ENCODE measurements at places on chromosomes 11 and 22.

DNA sequence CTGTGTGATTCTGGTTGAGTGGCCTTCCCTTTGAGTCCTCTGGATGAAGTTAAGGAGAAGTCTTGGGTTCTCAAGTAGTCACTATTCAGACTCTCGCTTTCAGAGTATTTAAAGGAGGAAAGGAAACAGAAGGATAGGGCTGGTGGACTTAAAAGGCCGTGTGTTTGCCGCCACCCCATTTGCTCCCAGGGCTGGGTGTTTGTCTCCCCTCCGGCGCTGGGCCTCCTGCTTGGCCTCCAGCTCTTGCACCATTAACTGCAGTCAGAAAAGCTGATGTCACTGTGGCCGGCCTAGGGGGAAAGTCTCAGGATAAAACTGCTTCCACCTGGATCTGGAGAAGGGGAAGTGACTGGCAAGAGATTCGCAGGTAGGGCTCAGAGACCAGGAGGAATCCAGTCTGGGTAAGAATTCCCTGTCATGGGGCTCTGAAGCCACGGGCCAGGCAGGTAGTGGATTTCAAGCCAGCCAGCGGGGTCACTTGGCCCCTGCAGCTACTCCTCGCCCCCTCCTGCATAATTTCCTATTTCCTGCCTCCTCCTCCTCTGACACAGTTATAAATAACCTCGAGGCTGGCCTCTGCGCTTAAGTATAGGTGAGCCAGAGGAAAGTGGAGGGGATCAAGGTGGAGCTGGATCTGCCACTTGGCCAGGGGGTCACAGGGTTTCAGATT lies 17.1 kb downstream of the TIMP3 start:
- DNase-seq, result no peak

DNA sequence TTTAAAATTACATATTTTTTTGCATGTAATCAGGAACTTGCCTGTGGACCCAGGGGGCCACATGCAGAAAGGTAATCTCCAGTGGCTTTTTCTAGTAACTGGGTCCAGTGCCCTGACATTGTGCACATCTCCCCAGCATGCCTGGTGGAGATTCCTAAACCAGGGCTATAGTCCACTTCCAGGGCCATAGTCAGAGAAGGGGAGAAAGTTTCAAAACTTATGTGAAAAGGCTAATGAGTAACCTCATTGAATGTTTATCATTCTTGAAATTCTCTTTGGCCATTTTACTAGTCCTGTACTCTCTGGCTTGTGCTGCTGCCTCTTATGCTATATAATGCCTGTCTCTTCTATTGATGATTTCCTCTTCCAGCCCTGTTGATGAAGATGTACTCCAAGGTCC lies 47.8 kb downstream of the BARX2 start:
- no peak for DNase-seq

DNA sequence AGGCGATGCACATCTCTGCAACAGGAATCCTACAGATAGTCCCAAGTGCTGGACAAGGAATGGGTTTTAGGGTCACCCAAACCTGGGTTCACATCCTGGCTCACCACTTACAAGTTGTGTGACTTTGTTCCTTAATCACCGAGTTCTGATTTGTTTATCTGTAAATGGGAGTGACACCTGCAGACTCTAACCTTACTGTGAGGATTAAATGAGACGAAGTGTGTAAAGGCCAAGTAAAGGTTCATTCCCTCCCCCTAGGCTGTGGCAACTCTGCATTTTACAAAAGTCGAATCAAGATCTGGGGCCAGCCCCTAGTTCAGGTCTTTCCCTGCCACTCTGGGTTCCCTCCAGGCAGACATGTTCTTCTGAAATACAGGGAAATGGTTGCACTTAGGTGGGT lies 34.9 kb downstream of the SERPINH1 start:
- no peak for DNase-seq

DNA sequence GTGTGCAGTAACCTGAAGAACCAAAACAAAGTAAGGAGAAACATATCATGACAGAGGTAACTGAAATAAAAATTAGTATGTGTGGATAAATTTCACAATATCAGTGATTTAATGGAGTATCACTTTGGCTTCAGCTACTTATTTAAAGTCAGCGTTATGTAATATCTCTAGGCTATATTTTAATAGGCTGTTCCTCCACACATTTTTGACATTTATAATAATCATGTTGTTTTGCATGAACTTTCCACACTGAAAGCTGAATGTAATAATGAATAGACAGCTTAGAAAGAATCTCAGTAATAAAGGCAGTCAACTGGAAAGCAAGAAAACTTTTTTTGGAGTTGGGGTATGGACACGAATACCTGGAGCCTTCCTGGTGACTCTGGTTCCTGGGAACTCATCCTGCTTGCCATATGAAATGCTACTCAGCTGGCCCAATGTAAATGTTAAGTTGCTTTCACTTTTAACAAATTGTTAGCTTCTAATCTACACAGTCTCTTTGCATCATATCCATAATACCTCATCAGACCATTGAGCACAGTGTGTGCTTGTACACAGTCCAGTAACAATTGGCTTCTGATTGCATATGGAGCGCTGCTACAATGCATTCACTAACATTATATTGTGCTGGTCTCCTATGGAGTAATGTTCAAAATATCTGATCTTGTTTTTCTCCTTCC lies 257.7 kb downstream of the SOX6 start:
- DNase-seq, result no peak

GRCh38 chr22:20749453-20749852 lies 24.5 kb upstream of the SERPIND1 start:
- DNase-seq, result no peak

DNA sequence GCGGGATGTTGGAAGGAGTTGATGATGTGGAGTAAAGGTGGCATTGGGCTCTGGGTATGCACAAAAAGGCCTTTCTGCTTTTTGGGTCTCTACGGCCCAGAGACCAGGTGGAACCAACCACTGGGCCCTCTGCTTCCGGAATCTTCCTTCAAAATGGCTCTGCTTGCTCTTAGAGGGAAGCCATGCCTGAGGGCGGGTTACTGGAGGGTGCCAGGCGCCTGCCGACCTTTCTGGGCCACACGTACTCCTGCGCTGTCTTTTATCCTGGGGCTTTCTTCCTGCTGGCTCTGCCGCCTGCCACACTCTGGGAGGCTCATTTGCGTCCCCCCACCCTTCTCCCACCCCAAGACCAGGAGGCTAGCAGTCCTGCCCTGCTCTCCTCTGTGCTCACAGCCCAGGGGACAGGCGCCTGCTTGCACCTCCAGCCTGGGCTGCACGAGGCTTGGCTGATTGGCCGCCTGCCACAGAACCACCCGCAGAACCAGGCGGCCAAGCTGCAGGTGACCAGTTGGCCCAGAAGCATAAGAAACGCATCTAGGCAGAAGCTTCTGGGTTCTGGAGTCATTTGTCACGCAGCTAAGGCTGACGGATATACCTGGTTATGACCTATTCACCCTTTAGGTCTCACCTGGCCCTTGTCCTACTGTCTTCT lies 536.9 kb downstream of the TBC1D22A start:
- no peak for DNase-seq

DNA sequence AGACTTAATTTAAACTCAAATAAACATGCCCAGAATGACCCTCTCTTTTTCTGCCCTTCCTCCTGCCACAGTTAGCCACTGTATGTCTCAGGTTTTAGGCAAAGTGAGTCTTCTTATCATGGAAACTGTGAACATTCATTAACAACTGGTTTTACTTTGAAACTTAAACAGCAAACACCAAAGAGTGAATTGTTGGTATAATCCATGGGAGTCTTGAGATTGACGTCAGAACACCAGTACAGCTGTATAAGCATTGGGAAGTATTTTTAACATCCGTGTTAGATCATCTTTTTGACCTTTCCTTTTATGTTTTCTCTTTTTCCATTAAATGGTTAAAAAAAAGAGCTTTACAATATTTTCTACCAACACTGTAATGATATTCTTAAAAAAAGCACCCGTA lies 38.9 kb downstream of the ARHGEF12 start:
- DNase-seq, result no peak

- no peak for DNase-seq
These were observed 123.1 kb upstream of the C11orf87 start for GRCh38 chr11:109298865-109299264.

GRCh38 chr11:13317293-13318080 lies 39.9 kb downstream of the BMAL1 start:
- no peak for DNase-seq

DNA sequence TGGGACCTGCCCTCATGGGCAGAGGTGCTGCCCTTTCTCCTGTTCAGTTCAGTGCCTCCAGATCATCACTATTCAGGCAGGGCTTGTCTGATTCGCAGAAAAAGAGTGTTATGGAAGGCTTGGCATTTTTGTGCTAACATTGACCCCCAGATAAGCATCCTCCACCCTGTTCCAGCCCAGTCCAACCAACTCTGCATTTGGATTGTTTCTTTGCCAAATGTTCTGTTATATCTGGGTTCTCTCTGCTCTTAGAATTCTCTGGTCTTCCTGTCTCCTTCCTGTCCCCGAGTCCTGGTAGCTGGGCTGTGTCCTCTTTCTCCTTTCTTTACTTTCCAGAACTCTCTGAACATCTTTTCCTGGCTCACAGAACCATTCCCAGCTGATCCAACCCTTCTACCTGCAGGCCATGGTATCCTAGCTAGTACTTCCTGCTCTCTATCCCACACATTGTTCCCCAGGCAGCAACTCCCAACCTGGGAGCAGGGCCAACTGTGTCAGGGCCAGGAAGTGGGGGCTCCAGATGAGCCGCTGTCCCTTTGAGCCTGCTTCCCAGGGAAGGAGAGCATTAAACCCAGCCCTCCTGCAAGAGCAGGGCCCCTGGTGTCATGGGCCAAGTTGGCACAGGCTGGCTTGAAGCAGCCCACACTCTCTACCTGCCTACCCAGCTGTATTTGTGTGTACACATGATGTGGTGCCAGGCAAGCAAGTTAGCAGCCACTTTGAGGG lies 280.7 kb upstream of the CADM1 start:
- DNase-seq, result no peak

DNA sequence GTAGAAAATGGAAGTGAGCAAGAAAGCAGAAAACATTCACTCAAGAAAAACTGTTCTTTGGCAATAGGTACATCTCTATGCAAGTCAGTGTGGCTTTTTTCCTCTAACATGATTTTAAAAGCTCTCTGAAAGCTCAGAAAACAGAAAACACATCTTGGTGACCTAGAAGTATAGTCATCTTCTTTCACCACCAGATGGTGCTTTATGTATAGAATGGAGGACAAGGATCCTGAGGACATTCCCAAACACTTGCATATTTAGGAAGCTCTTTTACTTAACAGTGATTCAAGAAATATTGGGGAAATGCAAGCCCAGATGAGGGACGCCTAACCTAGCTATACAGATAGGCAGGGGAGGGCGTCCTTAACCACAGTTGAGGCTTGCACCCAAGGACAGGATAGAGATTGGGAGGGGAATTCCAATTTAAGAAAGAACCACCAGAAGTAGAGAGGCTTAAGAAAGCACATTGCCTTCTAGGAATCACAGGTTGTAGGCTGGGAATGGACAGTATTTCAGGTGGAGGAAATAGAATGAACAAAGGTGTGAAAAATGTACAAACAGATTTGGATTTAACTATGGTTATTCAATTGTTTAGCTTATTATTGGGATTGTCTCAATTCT lies 13.8 kb upstream of the CCDC81 start:
- DNase-seq, result no peak

- no peak for DNase-seq
These were observed 4.0 kb downstream of the OR52E6 start for GRCh38 chr11:5837695-5838094.
